Muscle of back (tissue), 13 donors: ENCODE measurements at places on chromosomes 16 and 17. TPM values are rescaled to one million over a fixed set of nuclear protein-coding genes. Genes with fewer than 3 reads are reported as not detected.

DNA sequence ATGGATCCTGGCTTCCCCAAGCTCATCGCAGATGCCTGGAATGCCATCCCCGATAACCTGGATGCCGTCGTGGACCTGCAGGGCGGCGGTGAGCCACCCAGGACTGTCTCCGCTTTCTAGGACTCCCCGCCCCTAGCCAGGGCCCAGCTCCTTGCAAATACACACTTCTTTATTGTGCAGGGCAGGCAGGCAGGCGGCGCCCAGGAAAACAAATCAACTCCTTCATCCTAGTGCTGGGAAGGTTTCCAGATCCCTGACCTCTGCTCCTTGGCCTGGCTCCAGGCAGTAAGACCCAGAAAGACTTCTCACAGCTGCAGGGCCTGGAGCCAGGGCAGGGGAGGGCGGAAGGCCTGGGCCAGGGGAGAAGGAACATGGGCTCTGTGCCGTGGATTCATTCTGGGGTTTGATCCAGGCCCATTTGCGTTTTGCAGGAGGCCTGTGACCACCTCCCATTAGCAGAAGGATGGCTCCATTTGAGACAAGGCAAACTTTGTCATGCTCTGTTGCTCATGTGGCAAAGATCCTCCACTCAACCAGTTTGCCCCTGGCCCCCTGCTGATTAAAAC is 6.0 kb upstream of the LPCAT2 start:
- peak; percentile 91 for DNase-seq

DNA sequence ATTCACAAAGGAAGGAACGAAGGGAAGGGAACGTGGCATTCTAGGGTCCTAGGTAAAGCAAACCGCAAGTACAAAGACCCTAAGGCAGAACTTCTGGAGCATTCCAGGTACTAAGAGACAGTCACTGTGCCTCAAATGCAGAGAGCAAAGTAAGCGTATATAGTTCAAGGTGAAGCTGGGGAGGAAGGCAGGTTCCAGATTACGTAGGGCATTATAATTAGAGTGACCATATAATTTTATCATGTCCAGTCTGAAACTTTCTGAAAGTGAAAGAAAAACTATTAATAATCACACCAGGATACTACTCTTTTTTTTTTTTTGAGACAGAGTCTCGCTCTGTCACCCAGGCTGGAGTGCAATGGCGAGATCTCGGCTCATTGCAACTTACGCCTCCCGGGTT is 25.7 kb downstream of the METTL16 start:
- DNase-seq = no peak

DNA sequence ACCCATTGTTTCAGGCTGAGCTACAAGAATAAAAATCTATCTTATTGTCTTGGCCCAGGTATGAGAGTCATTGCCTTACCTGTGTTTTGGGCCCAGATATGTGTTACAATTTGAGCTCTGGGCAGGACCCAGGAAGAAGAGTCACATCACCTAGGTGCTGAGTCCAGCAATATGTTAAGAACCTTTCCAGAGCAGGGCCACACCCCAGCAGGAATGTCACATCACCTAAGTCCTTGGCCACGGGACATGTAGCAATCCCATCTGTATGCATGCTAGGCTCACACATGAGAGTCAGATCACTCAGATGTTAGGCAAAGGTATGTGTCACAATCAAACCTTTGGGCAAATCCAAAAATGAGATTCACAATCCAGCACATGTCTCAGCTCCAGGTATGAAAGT is 2103.5 kb downstream of the TP53TG3F start:
- DNase-seq = no peak

- no peak for DNase-seq
Observed at GRCh38 chr17:1434150-1434549, 21.9 kb downstream of the CRK start.

DNA sequence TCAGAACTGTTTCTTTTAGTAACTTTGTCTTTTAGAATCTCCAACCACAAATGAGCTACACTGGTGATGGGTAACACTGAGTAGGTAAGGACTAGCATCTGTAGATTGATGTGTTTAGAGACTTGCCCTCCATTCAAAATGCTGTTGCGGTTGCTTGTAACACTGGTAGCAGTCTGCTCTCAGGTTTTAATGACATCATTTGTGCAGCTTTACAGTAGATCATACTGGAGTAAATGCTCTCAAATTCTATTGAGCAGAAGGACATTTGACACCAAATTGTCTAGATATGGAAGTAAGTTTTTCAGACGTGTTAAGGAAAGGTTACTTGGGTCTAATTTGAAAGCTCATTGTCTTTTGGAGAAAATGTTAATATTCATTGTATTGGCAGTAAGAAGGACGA is 98.8 kb downstream of the NLK start:
- no peak for DNase-seq

DNA sequence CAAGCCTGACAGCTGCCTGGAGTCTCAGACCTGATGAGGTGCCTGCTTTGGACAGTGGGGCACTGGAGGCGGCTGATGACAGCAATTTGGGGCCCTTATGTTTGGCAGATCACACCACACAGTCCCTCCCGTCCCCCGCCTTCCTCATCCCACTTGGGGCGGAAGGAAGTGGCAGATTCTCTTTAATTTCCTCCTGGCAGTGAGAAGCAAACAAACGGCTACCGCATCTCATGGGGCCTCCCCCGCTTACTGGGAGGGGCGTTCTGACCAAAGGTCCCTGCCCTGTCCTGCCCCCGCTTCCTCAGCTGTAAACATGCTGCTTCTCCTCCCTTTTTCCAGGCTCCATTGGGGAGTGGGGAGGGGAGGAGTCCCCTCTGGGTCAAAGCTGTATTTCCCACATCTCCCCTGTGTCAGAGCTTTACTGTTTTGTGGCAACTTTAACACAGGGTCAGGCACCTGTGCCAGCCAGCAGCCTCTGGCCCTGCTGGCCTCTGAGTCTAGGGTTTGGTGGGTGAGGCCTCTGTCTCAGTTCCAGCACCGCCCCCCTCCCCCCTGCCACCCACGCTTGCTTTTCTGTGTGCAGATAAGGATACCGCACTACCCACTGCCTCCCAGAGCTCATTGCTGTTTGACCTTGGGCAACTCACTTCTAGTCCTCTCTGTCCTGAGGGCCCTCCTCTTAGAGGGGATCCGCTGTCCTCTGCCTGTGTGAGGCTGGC is 5.4 kb upstream of the NFATC3 start:
- peak; percentile 73 for DNase-seq

DNA sequence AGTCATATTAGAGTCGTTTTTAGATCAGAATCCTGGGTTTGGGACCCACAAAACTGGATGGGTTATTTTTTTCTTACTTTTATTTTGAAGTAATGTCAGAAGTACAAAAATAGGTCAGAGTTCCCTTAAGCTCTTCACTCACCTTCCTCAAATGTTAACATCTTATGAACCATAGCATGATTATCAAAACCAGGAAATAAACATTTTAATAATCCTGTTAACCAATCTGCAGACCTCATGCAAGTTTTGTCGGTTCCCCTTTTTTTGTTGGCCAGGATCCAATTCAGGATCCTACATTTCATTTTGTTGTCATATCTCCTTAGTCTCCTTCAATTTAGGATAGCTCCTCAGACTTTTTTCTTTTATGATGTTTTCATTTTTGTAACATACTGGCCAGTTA is 162.0 kb downstream of the CHD9 start:
- no peak for DNase-seq

- DNase-seq = no peak
Observed at GRCh38 chr17:8162997-8163977, 539 bp upstream of the VAMP2 start.

DNA sequence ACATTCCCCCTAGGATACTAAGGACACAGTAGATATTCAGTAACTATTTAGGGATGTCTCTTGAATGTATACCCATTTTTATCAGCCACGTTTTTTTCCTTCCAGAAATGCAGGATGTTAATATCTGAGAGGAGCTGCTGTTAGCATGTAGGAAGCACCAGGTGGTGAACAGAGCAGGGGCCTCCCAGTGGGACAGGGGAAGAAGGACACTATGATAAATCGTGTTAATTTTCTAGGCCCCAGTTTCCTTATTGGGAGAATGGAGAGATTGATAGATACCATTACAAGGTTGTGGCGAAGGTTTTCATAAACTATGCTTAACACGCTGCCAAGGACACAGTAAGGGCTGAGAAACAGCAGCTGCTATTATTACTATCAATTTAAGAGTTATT is 45.4 kb downstream of the PRSS54 start:
- no peak for DNase-seq

GRCh38 chr16:53209429-53209828 is 154.6 kb downstream of the CHD9 start:
- no peak for DNase-seq

- DNase-seq = peak; percentile 80
Observed at GRCh38 chr16:69566240-69566980, 644 bp downstream of the NFAT5 start.

DNA sequence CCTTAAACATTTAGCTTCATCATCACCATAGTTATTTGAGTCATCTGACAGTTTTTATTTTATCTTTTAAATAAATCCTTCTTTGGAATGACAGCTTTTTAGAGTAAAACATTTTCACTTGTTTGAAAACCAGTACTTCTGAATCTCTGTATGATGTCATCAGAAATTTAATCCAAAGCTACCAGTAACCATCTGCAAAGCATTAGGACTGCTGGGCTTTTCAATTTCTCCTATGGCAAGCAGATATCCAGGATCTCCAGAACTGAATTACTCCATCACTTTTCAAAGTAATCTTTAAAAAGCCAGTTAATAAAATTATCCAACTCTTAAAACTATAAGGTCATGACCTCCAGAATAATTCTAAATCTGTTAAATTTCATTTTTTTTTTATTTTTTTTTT is 51.5 kb downstream of the CHCT1 start:
- DNase-seq = no peak

- DNase-seq = no peak
Observed at GRCh38 chr17:35447499-35447898, 1.1 kb downstream of the SLFN13 start.

DNA sequence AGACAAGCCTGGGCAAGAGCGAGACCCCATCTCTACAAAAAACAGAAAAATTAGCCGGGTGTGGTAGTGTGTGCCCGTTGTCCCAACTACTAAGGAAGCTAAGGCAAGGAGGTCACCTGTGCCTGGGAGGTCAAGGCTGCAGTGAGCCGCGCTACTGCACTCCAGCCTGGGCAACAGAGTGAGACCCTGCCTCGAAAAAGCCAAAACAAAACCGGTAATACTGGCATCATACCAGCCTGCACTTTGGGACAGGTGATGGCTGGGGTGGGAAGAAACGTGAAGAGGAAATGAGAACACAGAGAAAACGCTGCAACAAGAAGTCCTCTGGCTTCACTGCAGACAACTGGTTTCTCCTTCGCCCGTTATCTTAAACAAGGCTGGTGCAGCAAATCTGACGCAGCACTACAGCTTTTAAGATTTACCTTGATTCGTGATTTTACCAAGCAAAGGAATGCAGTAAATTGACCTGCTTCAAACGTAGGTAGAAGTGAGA is 725 bp upstream of the CASC3 start:
- DNase-seq = peak; percentile 58

- DNase-seq = no peak
Observed at GRCh38 chr17:247767-248166, 66.3 kb upstream of the DOC2B start.

DNA sequence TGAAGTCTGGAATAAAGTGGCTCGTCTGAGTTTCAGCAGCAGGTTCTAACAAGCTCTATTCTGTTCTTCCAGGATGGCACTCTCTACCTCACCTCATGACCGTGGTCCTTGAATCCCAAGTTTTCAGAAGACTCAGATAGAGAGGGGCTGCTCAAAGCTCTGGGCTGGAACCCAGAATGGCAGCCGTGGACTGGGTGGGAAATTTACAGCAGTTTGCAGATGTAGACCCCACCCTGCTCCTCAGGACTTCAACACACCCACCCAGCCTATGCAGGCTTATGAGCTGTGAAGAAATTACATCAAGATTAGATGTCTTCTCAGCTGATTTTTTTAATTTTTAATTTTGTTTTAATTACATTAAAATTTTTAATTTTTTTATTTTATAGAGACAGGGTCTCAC is 59.4 kb downstream of the METRNL start:
- DNase-seq = no peak

DNA sequence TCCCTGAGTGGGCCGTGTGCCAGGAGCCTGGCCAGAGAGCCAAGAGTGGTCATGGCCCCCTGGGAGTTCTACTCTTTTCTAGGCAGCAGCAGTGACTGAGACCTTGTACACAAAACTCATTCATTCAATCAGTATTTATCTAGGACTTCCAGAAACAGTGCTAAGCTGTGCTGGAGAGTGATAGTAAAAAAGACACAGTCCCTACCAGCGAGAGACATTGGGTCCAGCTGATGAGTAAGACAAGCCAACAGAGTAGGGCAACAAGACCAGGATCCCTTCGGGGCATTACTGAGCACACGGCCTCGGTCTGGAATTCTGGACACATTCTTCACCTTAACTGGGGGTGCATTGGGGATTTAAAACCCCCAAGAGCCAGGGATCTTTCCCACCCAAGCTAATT is 20.2 kb downstream of the CBX4 start:
- no peak for DNase-seq

DNA sequence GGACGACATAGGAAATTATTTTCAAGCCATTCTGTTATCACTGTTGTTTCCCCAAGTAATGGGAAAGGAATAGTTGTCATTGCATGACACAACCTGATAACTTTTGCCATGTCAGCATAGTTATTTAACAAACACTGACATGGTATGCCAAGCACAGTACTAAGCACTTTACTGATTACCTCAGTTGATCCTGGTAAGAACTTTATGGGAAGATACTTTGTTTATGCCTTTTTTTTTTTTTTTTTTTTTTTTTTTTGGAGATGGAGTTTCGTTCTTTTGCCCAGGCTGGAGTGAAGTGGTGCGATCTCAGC is 15.7 kb upstream of the PNPO start:
- no peak for DNase-seq

- DNase-seq = no peak
Observed at GRCh38 chr17:83098241-83099085, 19.1 kb downstream of the METRNL start.

GRCh38 chr17:2071455-2072281 is 16.8 kb downstream of the HIC1 start:
- DNase-seq = no peak

- DNase-seq = no peak
Observed at GRCh38 chr17:41446806-41447205, 6.0 kb upstream of the KRT38 start.

DNA sequence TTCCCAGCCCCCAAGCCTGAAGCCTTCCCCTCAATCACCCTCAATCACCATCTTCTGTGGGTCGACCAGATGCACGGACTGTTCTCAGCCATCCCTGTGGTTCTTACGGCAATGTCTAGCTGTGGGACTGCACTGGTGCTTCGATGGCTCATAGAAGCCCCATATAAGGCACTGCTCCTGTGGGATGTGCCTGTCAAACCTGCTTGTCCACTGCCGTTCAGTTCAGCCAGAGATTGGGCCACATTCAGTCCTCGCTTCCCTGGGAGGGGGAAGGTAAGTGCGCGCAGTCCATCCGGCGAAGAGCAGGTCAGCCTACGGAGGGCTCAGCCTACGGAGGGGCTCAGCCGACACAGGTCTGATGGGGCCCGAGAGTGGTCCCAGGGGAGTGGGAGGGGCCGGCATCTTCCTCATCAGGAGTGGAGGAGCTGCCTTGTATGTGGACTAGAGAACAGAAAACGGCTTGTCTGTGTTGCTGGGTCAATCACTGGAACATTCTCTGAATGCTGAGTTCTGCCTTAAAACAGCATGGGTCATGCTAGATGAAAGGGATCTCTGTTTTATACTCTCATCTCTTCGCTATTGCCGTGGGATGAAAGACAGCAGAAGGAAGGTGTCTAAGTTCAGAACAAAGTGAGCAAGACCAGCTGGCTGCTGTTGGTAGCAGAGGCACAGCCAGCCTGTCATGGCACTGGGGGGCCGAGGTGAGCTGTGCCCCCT is at the start of gene CARD14:
Gene CARD14 (plus strand): TSS at position 247 of the 717 bp plus-strand sequence. CDS start 11,409 bp downstream, outside the sequence.
- no peak for DNase-seq

The NPIPB8 gene
- 1.5 TPM for polyA plus RNA-seq

The ATPAF2 gene
- polyA plus RNA-seq = 19.9 TPM

The KRTAP4-6 gene
- polyA plus RNA-seq = not detected

The PRCD gene
- polyA plus RNA-seq = 6.2 TPM

The ABCA10 gene
- 32.8 TPM for polyA plus RNA-seq

The GRAPL gene
- 1.5 TPM for polyA plus RNA-seq

The ALOX12 gene
- 1.2 TPM for polyA plus RNA-seq
